ENCODE measurements at places on chromosomes 7 and 10.

DNA sequence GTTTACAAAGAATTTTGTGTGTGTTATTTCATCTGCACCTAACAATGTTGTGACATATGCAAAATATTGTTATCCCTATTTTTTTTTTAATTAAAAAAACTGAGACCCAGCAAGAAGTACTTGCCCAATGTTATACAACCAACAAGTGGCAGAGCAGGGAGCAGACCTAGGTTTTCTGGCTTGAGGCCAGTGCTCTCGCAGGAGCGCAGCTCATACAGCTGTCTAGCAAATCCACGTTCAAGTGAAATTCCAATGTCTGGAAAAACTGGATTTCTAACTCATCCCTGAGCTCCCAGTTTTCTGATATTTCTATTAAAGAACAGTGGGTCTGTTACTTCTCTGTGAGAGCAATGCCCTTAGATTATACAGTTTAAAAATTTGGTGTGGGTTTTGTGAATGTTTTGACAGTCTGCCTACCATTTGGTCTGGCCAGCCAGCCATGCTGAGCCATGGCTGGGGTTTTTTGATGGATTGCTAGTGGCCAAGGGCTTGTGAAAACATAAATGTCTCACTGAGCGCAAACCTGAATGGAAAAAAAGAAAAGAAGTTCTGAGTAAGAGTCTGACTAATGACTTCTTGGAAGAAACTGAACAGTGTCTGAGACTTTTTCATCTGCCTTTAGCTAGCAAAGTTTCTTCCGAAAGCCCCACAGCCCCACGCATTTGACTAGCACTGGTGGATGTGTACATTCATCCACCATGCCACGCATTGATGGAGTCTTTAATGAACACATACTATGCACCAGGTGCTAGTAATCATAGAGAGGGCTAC lies 15.4 kb upstream of the PRF1 start:
- peak; percentile 63 for DNase-seq

DNA sequence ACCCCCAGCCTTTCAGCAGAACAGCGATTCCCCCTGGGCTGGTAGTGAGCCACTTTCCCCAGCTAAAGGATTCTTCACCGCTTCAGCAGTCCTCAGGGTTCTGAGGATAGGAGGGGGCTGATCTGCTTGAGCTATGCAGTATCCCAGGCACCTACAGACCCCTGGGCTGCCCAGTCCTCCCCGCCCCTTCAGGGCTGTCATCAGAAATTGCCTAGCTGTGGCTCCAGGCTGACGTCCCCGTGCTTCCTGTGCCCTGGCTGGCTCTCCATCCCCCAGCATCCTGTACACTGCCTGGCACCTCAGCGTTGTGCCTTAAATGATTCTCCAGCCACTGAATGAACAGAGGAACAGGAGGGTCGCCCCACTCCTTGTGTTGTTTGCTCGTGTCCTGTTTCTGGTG lies 38.4 kb upstream of the CDH23 start:
- DNase-seq = no peak

DNA sequence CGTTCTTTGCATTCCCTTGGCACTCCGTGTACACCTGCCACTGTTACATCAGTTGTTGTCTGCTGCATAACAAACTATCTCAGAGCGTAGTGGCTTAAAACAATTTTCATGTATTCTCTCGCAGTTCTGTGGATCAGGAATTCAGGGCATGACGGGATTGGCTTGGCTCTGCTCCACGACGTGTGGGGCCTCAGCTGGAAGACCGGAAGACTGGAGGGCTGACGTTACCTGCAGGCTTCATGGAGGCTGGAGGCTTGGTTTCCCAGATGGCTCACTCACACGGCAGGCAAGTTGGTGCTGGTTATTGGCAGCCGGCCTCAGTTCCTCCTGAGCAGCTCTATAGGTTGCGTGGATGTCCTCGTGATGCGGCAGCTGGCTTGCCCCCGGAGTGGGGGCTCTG lies 25.5 kb downstream of the NYAP1 start:
- no peak for DNase-seq

DNA sequence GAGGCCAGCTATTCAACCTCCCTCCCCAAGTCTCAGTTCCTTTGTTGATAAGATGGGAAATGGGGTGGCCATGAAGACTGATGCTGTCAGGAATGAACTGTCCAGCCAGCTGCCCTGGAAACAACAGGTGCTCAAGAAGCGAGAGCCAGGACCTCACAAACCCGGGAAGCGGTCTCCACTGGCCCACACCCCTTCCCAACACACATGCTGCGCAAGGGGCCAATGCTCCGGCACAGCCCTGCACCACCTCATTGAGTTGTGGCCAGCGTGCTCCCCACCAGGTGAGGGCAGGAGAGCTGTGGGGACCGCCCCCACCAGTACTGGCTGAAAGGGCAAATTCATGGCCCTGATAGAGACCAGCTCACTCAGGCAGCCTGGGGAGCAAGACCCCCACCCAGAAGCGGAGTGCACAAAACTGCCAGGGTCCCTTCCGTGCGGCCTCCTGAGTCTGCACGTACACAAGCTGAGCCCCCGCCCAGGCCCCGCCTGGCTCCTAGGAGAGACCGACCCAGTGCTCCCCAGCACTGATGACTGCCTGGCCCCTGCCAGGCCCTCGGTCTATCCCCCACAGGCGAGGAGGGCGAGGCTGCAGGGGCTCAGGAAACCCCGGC lies 216.6 kb downstream of the MAD1L1 start:
- DNase-seq = no peak

DNA sequence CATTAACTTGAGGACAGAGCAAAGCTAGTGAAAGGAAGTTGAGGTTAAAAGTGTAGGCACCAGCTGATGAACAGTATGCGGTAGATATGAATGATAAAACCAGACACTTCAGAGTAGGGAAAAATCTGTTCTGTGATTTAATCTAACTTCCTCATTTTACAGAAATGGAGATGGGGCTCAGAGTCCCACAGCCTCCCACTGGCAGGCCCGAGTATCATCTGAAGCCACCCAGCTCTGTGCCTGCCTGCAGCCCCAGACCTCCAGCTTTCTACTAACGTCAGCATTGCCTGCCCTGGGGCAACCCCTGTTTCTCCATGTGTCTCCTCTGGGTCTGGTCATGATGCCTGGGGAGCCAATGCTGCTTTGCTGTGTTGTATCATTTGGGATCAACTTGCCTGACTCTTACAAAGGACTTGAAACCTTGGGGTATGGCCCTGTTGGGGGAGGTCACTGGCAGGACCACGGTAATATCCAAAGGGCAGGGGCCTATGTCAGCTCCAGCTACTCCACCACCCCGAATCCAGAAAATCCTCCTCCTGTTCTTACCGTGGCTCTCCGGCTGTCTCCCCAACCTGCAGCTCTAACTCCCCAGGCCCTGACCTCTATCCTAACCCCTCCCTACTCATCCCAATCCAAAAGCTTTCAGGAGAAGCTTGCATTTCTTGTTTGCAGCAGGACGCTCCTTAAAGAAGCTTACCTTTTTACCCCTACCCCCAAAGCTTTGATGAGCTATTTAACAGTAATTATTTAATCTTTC lies 56.2 kb upstream of the NPY start:
- no peak for DNase-seq

All from activated CD8-positive, alpha-beta memory T cell treated with anti-CD3 and anti-CD28 coated beads, Interleukin-2, amount 10 ng/mL, durations not matched to agents 7 days and 5 days (primary cell).